ENCODE measurements at places on chromosomes 4 and X.

- no peak for DNase-seq
These were observed 20.8 kb upstream of the PRPS2 start for GRCh38 chrX:12770440-12770839.

GRCh38 chrX:17692709-17693346 is 44.5 kb upstream of the SCML1 start:
- no peak for DNase-seq

DNA sequence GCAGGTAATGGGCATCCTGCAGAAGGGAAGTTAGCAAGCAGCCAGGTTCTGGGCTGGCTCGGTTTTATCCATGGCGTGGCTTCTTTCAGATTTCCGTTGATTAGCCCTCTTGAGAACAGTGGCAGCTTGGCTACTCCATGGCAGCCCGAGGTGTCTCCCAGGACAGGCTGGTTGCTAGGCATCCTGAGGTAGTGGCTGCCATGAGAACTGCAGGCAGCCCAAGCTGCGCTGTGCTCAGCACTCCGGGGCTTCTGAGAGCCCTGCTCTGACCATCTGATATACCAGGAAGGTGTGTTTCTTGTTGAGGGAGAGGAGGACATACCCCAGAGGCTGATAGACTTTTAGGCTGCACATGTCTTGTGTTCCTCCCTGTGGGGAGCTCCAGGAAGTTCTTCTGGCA is 253.4 kb upstream of the CASK start:
- DNase-seq = no peak

GRCh38 chr4:115675719-115676118 is 562.3 kb upstream of the NDST4 start:
- no peak for DNase-seq

- no peak for DNase-seq
These were observed 856.0 kb upstream of the FRG1 start for GRCh38 chr4:189084671-189085070.
